Activated T-helper 1 cell treated with Interleukin-2 at 50 U/mL for 16 hours (primary cell): ENCODE measurements at places on chromosomes 1 and 21.

DNA sequence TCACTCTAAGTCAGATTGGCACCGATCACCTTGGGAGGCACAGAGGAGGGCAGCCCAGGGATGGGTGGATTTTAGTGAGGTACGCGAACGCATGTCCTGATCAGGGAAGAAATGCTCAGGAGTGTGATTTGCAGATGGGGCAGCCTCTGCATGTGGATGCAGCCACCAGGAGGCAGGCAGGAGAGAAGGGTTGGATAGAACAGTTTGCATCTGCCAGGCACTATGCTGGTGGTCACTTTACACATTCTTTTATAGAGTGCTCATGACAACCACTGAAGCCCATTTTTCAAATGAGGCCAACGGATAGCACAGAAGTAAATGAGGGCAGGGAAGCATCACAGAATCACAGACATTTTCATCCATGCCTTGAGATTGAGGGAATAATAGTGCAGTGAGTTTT lies 5.7 kb downstream of the LAMB3 start:
- DNase-seq, result no peak

DNA sequence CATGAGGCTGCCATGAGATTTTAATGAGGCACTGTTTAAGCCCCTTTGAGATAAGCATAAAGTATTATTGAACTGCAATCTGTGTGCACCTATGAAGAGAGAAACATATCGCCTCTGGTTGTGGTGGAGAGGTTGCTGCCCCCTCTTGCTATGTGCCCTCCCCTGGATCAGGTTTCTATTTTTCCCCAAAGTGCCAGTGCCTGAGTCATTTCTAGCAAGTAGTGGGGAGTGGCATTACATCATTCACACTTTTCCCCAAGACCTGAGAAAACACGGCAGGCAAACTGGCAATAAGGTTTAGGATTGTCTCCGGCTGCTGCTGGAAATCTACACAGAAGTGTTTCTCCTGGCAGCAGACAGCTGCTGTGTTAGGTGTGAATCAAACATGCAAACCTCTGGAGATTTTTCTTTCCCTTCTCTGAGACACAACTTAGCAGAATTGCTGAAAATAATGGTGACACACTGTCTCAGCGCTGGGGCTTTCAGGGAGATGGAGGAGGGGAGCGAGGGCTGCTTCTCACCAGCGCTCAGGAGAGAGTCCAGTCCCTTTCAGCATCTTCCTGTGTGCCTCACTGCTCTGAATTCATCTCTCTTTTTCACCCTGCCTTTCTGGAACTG lies 13.7 kb upstream of the RGS16 start:
- DNase-seq, result no peak

DNA sequence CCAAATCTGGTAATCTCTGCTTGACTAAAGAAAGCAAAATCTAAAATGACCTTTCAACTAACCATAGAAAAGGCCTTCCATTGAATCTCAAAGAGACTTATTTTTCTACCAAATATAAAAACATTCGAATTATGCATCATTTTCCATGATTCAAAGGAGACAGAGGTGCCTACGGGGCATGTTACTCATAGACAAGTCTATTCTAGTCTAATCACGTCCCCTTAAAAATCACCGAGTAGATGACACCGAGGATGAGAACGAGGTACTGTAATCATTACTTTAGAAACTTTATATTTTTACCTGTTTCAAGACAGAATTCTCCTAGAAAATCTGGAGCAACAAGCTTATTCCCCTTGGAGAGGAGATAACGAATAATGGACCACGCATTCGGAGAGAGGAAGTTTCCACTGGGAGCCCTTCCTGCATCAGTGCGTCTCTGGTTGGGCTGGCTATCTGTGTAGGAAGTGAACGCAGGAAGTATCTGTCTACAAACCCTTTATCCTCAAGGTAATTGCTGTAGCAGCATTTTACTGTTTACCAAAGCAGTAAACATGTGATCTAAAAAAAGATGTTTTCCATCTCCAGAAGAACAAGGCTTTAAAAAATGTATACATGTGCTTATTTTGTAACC lies 9.5 kb downstream of the ERG start:
- DNase-seq, result no peak

DNA sequence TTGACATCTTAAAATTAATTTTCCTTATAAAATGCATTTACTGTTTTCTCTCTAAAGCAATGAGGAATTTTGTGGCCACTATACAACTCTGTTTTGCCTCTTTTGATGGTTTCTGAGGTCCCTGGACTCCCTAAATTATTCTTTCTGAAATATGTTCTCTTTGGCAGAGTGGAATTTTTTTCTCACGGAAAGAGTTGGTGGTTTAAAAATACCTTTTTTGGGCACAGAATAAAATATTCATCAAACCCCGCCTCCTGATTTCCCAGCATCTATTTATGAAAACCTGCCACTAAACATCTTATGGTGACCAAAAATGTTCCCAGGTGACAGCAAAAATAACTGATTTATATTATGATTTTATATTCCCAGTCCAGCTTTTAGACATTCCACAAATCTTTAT lies 165.3 kb upstream of the SYT6 start:
- DNase-seq, result no peak

GRCh38 chr1:27302612-27303011 lies 19.4 kb upstream of the TMEM222 start:
- no peak for DNase-seq

DNA sequence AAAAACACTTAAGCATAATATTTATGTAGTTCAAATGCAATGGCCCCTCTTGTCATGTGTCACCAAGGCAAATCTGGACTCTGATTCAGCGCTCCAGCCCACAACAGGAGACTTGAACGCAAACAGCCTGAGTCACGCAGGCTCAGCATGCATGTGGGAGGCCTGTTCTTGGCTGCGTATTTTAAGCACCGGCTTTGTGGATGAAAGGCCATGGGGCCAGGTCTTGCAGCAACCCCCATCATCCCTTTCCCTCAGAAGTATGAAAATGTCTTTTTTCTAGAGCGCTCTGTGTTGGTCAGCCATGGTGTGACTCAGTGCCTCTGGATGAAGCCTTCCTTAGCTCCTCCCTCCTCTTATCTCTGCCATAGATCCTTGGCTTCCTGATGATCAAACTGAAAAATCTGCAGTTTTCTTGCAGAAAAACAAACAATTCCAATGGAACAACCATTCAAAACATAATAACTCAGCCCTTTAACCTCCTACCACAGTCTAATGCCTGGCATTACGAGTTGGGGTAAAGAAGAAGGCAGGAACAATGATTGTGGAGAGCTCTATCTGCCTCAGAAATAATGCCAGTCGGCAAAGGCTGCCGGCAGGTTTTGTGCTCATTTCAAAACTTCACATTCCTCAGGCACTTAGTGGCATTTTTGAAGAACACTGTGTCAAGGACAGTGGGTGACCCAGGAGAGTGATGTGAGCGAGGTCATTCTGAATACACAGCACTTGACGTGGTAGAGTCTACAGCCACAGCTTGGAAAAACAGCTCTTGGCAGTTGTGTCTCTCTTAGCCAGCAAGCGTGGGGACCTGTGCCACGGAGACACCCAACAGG lies 167.5 kb downstream of the CLIC6 start:
- no peak for DNase-seq

DNA sequence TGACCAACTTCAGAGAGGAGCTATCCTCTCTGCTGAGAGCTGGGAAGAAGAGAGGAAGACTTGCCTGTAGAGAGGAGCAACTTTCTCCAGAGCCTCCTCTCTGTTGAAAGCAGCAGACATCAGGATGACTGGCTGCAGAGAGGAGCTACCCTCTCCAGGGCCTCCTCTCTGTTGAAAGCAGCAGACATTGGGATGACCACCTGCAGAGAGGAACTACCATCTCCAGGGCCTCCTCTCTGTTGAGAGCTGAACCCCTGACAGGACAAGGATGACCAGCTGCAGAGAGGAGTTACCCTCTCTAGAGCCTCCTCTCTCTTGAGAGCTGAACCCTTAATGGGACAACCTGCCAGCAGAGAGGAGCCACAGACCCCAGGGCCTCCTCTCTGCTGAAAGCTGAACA lies 83.0 kb upstream of the GJB5 start:
- DNase-seq, result no peak

- DNase-seq, result no peak
These were observed 25.9 kb downstream of the GREM2 start for GRCh38 chr1:240586006-240586405.

DNA sequence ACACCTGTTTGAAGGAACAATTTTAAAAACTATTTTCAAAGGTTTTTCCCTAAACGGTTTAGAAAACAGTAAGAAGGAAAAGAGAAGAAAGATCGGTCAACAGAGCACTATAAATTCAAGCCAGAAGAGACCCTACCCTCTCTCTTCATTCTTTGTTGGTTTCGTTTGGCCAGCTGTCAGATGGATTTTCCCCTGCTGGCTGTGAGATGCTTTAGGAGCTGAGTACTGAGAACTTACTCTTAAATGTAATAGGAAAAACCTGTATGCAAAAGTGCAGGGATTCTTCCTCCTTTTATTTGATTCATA lies 1.3 kb upstream of the TXNIP start:
- DNase-seq, result no peak

GRCh38 chr1:50667710-50668356 lies 244.6 kb upstream of the DMRTA2 start:
- DNase-seq, result no peak

- no peak for DNase-seq
These were observed 23.6 kb upstream of the TMEM51 start for GRCh38 chr1:15129944-15130343.

GRCh38 chr1:169511316-169512005 lies 25.7 kb upstream of the SLC19A2 start:
- no peak for DNase-seq

- DNase-seq, result no peak
These were observed 69.3 kb upstream of the BCAR3 start for GRCh38 chr1:93750955-93751354.

- no peak for DNase-seq
These were observed 774 bp upstream of the DYRK1A start for GRCh38 chr21:37365517-37366481.

GRCh38 chr1:183129921-183130690 lies 56.0 kb upstream of the LAMC2 start:
- DNase-seq, result no peak

GRCh38 chr1:188363943-188364342 lies 1535.2 kb downstream of the PLA2G4A start:
- DNase-seq, result no peak

- no peak for DNase-seq
These were observed 13.3 kb downstream of the KIF26B start for GRCh38 chr1:245168086-245168485.

DNA sequence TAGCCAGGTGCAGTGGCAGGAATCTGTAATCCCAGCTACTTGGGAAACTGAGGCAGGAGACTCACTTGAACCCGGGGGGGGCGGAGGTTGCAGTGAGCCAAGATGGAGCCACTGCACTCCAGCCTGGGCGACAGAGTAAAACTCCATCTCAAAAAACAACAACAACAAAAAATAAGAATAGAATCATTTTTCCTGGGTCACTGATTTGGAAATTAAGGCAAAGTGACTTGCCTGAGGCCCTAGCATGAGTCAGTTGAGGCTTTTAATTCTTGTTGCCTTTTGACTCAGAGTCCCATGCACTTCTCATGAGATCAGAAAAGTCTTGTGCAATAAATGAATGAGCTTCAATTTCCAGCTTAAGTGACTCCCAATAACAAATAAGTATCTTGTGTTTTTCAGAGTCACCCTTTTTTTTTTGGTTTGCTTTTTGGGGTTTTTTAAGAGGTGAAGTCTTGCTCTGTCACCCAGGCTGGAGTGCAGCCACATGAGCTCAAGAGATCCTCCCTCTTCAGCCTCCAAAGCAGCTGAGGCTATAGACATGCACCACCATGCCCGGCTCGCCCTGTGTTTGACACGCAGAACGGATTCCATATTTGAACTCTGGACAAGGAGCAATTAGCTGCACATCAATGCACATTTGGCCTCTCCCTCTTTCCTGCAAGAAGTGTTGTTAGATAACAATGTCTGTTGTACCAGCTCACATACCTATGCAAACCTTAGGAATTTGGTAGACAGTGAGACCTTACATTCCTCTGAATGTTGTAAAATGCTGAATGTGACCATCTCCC lies 3.4 kb upstream of the PLEKHM2 start:
- DNase-seq, result no peak

DNA sequence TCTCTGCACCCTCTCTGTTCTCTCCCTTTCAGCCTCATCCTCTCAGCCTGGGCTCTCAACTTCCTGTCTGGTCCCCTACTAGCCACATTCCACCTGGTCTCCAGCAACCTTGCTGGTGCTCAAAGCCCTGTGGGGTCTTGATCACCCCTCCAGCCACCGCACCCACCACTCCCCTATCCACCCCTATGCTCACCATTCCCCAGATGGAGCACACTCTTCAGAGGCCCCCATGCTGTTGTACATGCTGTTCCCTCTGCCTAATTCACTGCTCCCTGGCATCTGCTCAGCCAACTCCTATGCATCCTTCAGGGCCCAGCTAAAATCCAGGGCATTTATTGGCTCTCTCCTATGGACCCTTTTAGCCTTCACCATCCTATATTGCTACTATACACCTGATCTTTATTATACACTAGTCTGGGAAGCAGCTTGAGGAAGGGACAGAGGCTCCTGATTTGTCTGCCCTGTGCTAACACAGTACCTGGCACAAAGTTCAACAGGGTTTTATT lies 81.0 kb downstream of the GLIS1 start:
- DNase-seq, result no peak

DNA sequence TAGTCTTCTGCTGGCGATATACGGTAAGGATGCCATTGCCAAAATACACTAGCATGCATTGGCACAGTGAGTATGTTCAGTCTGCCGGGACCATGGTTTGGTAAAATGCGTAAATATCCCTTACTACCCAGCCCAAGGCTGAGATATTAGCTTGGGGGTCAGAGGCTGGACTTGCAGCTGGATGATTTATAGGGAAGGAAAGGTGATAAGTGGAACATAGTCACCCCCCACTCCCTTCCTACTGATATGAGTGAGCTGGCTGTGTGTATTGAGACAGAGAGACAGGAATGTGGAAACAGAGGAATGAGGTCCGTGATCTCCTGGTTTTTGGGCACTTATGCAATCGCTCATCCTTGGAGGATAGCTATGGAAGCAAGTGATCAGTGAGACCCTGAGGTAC lies 642.8 kb downstream of the KCNT2 start:
- no peak for DNase-seq
